NCI-H2029 (cell line): ENCODE measurements at places on chromosomes 7 and 10.

GRCh38 chr7:38862666-38863065, 46.3 kb downstream of the VPS41 start:
- DNase-seq = no peak

DNA sequence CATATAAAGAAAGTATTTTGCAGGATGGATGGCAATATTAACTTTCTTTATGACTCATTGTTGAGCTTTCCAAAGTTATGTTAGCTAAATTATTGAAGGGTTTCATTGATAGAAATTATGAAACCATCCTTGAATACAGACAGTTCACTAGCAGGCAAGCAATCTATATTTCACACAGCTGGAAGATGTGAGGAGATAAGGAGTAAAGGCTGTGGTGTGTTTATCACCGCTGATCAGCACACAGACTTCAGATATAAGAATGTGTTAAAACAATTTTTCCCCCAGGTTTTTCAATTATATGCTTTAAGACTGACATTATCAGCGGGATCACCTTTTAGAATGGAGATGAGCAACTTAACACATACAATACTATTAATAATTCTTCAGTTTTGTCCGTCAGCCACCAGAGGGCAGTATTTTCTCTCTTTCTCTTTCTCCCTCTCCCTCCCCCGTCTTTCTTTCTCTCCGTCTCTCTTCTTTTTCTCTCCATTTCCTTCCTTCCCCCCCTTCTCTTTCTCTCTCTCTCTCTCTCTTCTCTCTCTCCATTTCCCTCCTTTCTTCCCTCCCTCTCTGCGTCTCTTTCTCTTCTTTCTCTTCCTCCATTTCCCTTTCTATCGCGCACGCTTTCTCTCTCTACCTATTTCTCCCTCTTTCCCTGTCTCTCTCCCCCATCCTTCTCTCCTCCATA, 62.9 kb upstream of the FAM171A1 start:
- peak; percentile 2 for DNase-seq

DNA sequence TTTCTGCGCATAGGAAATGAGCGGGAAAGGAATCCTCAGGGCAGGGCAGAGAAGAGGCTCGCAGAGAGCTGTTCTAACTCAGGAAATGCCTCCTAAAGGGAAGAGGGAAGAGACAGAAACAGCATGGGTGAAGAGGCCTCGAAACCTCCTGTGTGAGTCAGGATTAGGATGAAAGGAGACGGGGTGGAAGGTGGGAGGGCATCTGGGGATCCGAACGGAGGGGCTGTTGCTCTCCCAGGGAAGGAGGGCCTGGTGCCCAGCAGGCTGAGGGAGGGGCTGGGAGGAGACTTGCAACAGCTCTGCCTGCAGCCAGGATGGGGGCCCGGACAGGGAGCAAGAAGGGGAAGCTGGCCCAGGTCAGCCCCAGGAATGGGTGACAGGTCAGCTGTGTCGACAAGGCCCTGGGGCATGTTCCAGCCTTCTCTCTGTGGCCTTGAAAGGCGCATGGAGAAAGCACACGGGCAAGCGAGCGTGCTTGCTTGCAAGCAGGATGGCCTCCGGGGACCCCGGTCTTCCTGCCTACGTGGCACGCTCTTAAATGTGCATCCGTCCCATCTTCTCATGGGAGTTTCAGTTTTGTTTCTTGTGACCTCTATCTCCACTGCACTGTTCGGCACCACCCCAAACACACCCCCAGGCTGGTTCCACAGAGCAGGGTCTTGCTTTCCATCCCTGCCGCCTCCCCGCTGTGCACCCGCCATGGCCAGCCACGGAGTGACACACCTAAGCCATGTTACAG, 63.5 kb downstream of the HIPK2 start:
- no peak for DNase-seq

GRCh38 chr10:12978891-12979290, 22.6 kb downstream of the CCDC3 start:
- no peak for DNase-seq

GRCh38 chr7:53541475-53541874, 506.0 kb downstream of the POM121L12 start:
- DNase-seq = peak; percentile 29

GRCh38 chr10:100970914-100971811, 1.9 kb downstream of the SEMA4G start:
- DNase-seq = no peak

- DNase-seq = no peak
Observed at GRCh38 chr7:130966246-130967009, 232.4 kb upstream of the KLF14 start.

GRCh38 chr10:43076311-43076875, 476 bp upstream of the RET start:
- DNase-seq = no peak

DNA sequence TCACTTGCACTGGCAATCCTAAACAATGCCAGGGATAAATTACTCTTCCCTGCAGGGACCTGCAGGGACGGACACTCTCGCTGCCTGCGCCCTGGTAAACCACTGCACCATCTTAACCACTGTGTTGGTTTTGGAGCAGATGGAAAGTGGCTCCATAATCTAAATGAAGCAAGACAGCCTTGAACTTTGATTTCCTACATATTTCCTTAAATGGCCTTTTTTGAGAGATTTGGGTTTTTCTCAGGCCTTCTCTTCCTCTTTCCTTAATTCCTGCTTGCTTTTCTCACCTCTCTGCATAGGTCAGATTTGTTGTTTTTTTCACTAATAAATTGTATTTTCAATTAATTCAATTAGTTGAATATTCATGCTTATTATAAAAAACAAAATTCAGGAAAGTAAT, 2.8 kb downstream of the PILRA start:
- no peak for DNase-seq

- DNase-seq = no peak
Observed at GRCh38 chr10:50480054-50481007, 143.4 kb downstream of the SGMS1 start.

DNA sequence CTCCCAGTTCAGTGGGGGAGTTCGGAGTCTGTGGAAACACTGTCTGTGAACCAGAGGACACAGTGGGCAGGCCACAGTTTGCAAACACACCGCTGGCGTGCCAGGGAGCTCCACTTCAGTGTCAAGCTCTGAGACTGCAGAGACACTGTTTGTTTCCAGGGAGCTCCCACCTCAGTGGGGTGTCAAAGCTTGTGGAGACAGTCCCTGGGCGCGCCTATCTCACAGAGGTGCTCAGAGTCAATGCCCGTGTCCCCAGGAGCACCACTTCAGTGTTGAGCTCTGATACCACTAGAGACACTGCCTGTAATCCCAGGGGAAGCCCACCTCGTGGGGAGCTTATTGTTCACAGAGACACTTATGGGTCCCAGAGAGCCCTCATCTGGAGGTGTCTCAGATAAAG, 4.3 kb downstream of the MYO1G start:
- no peak for DNase-seq

DNA sequence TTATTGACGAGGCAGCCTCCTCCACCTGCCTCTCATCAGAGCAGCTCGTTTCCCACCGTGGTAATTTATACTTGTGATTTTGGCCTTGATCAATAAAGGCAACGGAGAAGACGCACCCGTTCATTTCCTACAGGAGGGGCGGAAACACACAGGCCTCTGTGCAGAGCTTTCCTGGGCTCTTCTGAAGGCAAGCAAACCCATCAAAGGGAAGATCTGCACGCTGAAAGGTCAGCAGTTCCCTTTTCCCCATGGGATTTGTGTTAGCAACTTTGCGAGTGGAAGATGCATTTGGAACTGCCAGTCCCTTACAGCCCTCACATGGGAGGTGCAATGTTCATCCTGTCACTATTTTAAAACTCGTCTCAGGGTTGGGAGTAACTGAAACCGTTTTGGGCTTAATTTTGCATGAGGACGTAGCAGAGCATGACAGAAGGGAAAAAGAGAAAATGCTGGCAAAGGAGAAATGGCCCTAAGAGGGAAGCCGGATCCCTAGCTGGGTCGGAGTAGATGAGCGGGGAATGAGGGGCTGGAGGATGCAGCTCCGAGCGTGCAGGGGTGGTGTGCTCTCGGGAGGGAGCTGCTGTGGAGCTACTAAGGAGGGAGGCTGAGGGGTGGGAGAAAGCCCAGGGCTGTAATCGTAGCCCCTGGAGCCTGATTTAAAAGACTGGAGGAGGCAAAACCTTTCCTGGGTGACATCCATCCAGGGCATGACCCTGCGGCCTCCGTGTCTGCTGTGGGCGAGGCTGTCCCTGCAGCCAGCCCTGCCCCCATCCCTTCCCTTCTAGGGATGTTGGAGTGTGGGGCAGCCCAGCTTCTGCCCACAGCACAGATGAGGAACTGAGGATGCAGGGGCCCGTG, 111.1 kb upstream of the FAM20C start:
- no peak for DNase-seq

DNA sequence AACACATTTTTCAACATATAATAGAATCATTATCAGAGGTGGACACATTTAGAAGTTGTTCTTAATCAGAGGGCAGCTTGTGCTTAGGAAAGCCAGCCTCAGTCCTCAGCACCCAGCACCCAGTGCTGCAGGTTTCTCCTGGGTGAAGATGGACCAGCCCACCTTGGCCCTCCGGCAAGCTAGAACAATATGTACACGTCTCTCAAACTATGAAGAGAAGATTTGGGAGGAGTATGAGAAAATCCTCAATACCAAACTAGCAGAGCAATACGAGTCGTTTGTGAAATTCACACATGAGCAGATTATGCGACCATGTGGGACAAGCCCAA, 13.5 kb upstream of the RALA start:
- no peak for DNase-seq

DNA sequence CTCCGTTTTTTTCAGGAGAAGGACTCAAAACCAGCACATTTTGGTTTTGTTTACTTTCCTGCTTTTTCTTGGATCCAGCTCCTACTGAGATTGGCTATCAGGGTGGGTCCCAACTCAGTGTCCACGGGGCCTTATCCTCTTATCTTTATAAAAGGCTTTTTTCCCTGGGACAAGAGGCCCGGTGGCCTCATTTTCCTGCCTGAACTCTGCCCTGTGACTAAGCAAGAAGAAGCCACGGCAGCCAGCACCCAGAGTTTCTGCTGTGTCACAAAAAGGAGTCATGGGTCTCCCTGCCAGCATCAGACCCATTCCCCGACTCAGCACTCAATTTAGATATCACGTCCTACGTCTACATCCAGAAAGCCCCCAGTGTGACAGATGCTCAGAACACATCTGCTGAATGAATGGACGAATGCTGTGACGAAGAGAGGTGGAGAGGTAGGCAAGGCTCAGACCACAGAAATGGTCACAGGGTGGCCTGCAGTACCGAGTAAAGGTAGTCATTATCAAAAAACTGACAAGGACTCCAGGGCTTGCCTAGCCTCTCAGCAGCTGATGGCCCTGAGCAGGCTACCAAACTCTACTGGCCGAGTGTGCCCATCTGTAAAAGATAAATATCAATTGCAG, 16.7 kb downstream of the DLG5 start:
- no peak for DNase-seq

GRCh38 chr10:64708884-64709681, 1187.9 kb downstream of the REEP3 start:
- DNase-seq = no peak

GRCh38 chr7:14218338-14218737, 228.9 kb upstream of the ETV1 start:
- DNase-seq = no peak

GRCh38 chr10:76091926-76092325, 660.5 kb downstream of the LRMDA start:
- DNase-seq = no peak

DNA sequence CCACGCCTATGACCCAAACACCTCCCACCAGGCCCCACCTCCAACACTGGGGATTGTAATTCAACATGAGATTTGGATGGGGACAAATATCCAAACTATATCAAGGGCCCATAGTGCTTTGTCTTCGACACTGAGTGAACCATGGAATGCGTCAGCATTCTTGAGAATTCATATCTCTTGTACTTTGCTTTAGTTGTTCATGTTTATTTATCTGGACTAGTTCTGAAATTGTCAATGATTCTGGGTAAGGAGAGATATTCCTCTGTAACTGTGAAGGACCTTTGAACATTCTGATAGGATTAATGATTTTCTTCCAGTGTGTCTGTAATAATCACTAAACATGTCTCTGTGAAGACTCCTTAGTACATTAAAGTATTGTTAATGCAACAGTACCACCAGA, 374.8 kb downstream of the LRMDA start:
- no peak for DNase-seq

GRCh38 chr7:491292-491957, 28.2 kb downstream of the PDGFA start:
- DNase-seq = no peak

DNA sequence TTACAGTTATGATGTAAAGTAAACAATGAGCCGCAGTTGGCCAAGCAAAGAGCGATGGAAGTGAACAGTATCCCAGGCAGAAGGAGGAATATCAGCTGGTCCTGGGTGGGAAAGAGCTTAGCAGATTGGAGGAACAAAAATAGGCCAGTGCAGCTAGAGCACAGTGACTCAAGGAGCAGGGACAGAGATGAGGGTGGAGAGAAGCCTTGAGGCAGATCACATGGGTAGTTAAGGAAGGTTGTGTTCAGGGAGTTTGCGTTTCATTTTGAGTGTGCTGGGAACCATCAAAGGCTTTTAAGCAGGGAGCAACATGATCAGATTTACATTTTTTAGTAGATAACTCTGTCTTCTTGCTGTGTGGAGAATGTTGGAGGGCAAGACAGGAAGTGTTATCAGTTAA, 113.6 kb downstream of the OAT start:
- no peak for DNase-seq

DNA sequence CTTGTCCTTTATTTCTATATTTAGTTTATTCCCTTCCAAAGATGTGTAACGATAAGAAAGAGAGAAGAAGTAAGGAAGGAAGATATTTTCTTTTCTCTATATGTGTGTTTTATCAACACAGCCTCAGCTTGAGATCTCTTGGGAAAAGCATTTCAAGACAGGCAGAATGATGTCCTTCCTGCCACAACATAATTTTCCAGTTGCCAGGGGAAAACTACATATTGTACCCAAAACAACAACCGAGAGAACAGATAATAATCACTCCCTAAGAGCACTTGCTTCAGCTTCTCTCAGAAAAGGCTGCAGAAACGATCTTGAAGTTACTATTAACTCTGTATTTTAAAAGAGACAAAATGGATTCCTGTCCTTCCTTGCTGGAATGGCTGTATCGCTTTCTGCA, 151.4 kb upstream of the ITGB1 start:
- DNase-seq = no peak

DNA sequence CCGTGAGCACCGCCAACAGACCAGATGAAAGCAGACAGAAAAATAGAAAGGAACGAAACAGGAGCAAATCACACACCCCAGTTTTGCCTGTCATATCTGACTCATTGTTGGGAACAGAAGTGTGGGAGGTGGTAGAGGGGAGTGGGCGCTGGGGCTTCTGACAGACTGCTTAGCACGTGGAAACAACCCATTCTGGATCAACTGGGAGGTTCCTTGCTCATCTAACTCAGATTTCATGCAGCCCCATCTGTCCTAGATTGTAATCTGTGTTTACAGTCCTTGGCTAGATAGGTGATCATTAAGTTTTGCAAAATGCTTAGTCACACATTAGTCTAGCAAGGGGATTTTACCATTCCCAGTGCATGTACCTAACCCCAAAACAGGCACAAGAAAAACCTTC, 154.1 kb downstream of the NRP1 start:
- DNase-seq = no peak

- no peak for DNase-seq
Observed at GRCh38 chr7:73423519-73424488, 9.8 kb upstream of the FZD9 start.

- no peak for DNase-seq
Observed at GRCh38 chr10:7365027-7365745, 45.6 kb downstream of the SFMBT2 start.
